ENCODE measurements at places on chromosomes 13 and 19. TPM values are rescaled to one million over a fixed set of nuclear protein-coding genes. Genes with fewer than 3 reads are reported as not detected.

KIR2DL4 gene
- total RNA-seq: not detected

MAMSTR gene
- under 0.01 TPM for total RNA-seq

PRX gene
- 0.90 TPM for total RNA-seq

ZNF737 gene
- 7.8 TPM for total RNA-seq

ZNF98 gene
- total RNA-seq: 0.13 TPM

HNRNPA1L2 gene
- 2.2 TPM for total RNA-seq

PPFIA3 gene
- 4.0 TPM for total RNA-seq

RNF225 gene
- total RNA-seq: not detected

SLC25A41 gene
- total RNA-seq: 0.13 TPM

TNFRSF19 gene
- total RNA-seq: 0.13 TPM

Data from dermis microvascular lymphatic vessel endothelial cell (primary cell).